SJSA1 (cell line): ENCODE measurements at places on chromosomes 3 and 15.
A peak's percentile ranks its signal among the peaks of the same experiment; 100 is the strongest.

GRCh38 chr15:95522533-95522932 lies 808.0 kb upstream of the NR2F2 start:
- no peaks in the 10 kb centered on the region for H3K27me3 ChIP-seq
- H3K36me3 ChIP-seq: no peaks in the 10 kb centered on the region
- no peak for DNase-seq
- no peak overlapping the region for H3K27ac ChIP-seq

DNA sequence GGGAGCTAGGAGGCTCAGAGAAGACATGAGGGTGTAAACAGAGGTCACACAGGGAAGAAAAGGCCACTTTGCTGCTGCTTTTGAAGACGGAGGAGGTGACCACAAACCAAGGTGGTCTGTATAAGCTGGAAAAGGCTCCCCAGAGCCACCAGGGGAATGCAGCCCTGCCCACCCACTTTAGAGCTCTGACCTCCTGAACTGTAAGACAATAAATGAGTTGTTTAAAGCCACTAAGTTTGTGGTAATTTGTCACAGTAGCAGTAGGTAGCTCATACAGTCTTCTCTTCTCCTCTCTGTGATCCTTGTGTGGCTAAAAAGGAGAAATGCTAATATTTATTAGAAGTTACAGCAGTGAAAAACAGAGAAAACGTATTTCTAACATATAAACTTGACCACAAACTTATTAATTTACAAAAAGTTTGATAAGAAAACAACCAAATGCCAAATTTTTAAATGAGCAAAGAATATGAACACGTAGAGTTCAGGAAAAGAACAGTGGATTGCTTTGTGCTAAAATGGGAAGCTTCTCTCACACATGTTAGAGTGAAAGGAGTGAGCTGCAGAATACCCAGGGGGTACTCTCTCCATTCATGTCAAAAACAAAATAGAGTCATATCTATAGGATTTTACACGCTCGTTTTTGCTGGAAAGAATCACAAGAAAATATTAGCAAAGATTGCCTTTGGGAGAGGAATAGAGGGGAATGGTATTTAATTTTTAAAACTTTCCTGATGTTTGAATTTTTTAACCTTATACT lies 71.0 kb downstream of the NOX5 start:
- peaks cover 57% of the 10 kb centered on the region for H3K4me1 ChIP-seq
- H3K36me3 ChIP-seq: no peaks in the 10 kb centered on the region
- no peak overlapping the region for H3K4me3 ChIP-seq
- peak; percentile 62 for DNase-seq
- no peaks in the 10 kb centered on the region for H3K27me3 ChIP-seq
- no peak overlapping the region for H3K27ac ChIP-seq

DNA sequence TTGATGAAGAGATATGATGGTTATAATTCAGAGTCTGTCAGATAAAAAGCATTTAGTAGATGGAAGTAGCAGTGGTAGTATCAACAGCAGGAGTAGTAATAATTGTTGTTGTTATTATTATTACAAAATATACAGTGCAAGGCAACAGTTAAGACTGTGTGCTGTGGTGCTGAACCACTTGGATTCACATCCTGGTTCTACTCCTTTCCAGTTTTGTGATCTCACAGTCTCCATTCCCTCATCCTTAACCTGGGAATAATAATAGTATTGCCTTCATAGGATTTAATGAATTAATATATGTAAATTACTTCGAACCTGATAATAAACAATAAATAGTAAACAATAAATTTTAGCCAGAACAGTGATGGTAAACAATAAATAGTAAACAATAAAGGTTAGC lies 37.1 kb upstream of the TSC22D2 start:
- no peaks in the 10 kb centered on the region for H3K27me3 ChIP-seq
- H3K4me3 ChIP-seq: peak overlapping the region; percentile 38
- no peak for DNase-seq
- H3K4me1 ChIP-seq: peaks cover 43% of the 10 kb centered on the region
- H3K36me3 ChIP-seq: no peaks in the 10 kb centered on the region

DNA sequence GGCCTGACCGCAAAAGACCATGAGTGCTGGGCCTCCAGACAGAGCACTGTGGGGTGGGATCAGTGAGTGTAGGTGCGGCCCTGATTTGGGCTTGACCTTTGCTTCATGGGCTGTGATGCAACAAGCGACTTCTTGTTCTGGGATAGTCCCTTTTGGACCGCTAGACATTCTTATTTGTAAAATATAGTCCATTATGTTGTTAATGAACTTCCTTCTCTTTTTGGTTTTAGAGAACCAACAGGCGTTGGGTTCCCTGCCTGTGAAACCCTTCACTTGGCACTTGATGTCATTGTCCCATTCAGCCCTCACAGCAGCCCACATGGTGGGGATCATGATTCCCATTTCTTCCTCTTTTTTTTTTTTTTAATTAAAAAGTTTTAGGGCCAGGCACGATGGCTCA lies 15.8 kb upstream of the TRH start:
- H3K27me3 ChIP-seq: no peaks in the 10 kb centered on the region
- H3K27ac ChIP-seq: no peak overlapping the region
- DNase-seq: no peak

- DNase-seq: no peak
- no peaks in the 10 kb centered on the region for H3K27me3 ChIP-seq
- H3K27ac ChIP-seq: no peak overlapping the region
- H3K4me3 ChIP-seq: no peak overlapping the region
Observed at GRCh38 chr15:95734422-95735316, 595.8 kb upstream of the NR2F2 start.
